Non-pigmented ciliary epithelial cell (primary cell): ENCODE measurements at places on chromosomes 5 and 9.

GRCh38 chr5:73893813-73894212, 267.8 kb downstream of the ARHGEF28 start:
- no peak for DNase-seq

- DNase-seq, result peak; percentile 89
Observed at GRCh38 chr5:122151640-122152039, 22.3 kb downstream of the ZNF474 start.

DNA sequence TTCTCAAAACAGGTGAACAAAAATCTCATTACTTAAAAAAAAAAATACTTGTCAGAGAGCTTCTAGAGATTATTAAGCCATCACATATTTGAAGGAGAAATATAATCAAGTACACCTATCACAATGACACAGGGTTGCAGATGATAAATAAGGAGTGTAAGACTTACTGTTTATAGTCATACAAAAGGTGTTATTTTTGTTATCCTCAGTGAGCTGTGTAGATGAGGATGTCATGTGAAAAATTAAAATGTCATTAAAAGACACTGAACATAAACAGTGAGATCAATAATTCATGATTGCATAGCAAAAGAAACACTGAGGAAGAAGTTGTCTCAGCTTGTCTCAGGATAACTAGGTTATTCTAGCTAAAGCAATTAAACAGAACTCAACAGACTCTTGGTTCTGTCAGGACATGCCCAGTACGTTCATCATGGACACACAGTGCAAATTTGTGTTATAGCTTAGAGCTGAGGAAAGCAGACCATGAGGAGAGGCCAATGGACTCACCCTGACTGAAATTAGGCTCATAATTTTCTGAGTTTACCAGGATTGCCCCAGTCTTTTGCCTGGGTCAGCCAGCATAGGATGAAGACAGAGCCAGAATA, 1162.6 kb upstream of the C9orf72 start:
- DNase-seq, result no peak

GRCh38 chr5:159471904-159472303, 141.6 kb upstream of the IL12B start:
- DNase-seq, result no peak

GRCh38 chr5:111746791-111747190, 10.2 kb downstream of the NREP start:
- DNase-seq, result no peak

- no peak for DNase-seq
Observed at GRCh38 chr5:163790497-163790896, 285.1 kb downstream of the MAT2B start.

DNA sequence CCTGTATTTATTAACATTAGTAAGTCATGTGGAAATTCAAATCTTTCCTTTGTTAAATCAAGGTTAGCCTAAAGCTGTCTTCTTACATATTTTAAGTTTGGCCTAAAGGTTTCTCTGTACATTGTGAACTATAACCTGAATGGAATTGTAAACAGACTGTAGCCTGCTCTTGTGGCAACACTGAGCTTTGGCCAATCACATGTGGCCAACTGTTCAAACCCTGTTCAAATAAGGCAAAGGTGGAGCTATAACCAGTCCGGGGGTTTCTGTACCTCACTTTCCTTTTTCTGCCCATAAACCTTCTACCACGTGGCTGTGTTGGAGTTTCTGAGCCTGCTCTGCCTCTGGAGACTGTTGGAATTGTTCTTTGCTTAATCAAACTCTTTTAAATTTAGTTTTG, 3.3 kb upstream of the HAPLN1 start:
- no peak for DNase-seq

DNA sequence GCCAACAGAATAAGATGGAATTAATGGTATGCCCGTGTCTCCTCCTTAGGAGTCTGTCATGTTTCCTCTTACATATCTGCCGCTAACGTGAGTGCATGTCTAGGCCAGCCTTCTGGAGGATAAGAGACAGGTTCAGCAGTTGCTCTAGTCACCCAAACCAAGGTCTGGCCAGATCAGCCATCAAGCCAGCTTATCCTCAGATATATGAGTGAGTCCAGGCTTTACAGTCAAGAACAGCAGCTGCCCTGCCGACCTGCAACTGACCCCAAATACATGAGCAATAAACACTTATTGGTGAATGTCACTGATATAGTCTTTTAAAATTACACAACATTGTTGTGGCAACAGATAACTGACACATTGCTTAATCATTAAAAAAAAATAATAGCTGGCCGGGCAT, 123.5 kb downstream of the TSSK1B start:
- no peak for DNase-seq

DNA sequence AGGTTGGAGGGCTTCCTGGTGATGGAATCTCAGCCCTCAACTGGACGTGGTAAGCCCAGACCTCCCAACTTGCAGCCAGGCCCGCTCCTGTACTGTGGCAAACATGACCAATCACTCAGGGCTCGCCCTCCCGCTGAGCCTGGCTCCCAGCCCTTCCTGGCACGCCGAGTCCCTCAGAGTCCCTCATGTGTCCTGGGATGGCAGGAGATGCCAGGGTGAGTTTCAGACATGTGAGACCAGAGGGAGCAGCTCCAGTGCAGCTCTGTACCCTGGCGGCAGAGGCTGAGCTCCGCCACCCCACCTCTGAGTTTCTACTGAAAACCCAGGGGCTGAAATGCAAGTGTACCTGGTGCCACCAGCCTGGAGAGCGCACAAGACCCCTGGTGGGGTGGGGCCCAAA, 42.0 kb upstream of the RXRA start:
- DNase-seq, result no peak

DNA sequence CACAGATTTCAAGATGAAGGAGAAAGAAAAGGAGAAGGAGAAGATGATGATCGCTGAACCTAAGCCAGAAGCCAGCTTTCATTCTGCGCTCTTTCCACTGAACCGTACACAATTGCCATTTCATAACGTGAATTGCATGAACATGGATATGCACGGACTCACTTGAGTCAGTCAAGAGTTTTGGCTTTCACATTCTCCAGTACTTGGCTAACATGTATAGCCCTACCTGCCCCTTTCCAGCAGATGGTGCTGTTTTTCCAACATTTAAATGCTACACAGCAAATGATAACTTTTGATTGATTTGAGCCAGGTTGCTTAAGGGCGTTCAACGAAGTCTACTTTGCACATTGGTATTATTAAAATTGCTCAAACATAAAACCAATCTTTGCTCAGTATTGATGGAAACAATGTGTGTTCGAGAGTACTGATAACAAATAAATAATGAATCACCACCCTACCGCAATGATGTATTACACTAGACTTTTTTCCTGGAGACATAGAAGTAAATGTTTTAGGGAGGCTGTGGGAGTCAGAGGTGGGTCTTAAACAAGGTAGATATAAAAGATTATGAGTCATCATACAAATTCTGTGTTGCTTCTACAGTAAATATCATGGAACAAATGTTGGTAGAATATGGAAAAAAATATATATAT, 196.4 kb downstream of the TRPM3 start:
- peak; percentile 77 for DNase-seq

DNA sequence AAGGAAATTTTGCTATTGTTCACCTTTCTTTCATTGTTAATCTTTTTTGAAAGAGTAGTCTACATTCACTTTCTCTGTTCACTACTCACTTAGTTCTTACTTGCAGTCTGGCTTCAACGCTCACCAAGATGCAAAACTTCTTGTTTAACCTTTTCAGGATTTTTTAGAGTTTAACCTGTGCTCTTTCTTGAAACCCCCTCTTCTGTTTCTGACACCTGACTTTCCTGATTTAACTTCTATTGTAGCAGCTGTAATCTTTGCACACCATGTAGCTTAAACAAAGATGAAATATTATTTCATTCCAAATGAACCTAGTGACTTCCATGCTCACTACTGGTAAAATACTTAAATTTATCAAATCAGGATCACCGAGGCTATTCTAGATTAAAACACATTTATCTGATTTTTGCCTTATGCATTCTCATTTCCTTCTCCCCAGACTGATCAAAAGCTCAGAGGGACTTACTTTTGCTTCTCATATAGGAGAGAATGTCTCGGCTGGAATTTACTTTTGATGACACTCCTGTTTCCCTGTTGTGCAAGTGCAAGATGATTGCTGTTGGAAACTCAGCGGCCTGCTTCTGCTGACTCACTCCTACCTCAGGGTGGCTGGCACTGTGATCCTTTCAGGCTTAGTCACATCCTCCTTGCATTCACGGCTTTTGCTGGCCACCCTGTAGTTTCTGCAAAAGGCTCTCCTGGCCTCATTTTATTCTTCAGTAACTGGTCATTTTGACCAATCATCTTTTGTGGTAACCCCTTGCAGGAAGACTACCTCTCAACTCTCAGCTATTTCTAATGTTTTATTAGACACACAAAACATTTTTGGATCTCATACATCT, 109.3 kb upstream of the IFNE start:
- peak; percentile 97 for DNase-seq

- DNase-seq, result no peak
Observed at GRCh38 chr5:17014686-17015085, 78.6 kb upstream of the MYO10 start.

- no peak for DNase-seq
Observed at GRCh38 chr9:89718651-89719050, 113.8 kb downstream of the GADD45G start.

GRCh38 chr9:34430843-34431437, 27.4 kb downstream of the FAM219A start:
- no peak for DNase-seq

GRCh38 chr5:141573489-141574121, 45.2 kb downstream of the DIAPH1 start:
- no peak for DNase-seq

GRCh38 chr5:50709471-50709870, 43.0 kb downstream of the PARP8 start:
- no peak for DNase-seq
